T-cell (primary cell): ENCODE measurements at places on chromosomes 11 and 22. TPM values are rescaled to one million over a fixed set of nuclear protein-coding genes. Genes with fewer than 3 reads are reported as not detected.

- no peak for DNase-seq
Measured at GRCh38 chr22:38132136-38132535, 21.7 kb upstream of the BAIAP2L2 start.

- DNase-seq, result peak; percentile 23
Measured at GRCh38 chr22:45296628-45297297, 12.0 kb downstream of the UPK3A start.

DNA sequence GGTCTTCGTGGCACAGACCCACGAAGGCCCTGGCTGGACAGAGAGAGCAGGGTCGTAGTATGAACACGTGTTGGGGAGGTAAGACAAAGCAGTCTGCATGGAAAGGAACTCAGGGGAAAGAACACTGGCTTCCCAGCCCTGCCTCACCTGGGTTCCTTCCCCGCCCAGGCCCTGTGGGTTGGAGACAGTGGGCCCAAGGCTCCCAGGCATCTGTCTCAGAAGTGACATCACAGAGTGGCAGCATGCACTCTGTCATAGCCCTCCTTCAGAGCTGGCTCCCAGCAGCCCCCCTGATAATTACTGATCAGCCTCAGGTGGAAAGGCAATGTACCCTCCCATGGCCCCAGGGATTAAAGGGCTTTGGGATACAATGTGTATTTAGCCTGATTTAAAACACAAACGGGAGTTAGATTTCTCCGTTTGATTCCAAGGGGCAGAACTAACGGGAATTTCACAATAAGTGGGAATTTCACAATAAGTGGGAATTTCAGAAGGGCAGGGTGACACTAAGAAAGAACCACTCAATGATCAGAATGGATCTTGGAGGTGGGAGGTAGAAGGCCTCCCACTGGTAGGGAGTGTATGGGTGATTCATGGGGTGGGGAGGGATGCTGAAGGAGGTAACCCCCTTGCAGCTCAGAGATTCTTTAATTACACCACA lies 65.1 kb downstream of the SLC22A12 start:
- no peak for DNase-seq

DNA sequence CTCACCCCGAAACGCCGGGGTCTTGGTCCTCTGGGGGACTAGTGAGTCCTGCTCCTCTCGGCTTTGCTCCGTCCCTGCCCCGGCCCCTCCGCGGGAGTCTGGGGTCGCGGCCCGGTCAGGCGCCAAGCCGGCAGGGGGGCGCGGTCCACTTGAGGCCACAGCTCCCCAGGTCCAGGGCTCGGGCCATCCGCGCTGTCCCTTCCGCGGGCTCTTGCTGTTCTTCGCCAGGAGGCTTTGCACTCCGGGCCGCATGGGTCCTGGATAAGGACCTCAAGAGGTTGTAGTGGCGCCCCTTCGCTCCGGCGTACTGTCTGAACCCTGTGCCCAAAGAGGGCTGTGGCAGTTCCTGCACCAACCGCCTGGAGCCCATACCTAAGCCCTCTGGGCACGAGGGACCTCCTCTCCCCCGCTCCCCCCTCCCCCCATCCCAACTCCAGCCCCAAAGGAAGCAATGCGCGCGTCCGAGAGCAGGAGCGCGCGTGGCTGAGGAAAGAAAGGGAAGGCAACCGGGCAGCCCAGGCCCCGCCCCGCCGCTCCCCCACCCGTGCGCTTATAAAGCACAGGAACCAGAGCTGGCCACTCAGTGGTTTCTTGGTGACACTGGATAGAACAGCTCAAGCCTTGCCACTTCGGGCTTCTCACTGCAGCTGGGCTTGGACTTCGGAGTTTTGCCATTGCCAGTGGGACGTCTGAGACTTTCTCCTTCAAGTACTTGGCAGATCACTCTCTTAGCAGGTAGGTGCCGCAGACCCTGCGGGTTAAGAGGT lies at the start of gene ADM:
ADM (plus strand) TSS at position 579 of the 767 bp plus-strand sequence. CDS start 628 bp downstream, outside the sequence.
- no peak for DNase-seq

- no peak for DNase-seq
Measured at GRCh38 chr22:44291265-44291664, 21.5 kb downstream of the SHISAL1 start.

- no peak for DNase-seq
Measured at GRCh38 chr22:23891726-23892125, 2.5 kb upstream of the MIF start.

DNA sequence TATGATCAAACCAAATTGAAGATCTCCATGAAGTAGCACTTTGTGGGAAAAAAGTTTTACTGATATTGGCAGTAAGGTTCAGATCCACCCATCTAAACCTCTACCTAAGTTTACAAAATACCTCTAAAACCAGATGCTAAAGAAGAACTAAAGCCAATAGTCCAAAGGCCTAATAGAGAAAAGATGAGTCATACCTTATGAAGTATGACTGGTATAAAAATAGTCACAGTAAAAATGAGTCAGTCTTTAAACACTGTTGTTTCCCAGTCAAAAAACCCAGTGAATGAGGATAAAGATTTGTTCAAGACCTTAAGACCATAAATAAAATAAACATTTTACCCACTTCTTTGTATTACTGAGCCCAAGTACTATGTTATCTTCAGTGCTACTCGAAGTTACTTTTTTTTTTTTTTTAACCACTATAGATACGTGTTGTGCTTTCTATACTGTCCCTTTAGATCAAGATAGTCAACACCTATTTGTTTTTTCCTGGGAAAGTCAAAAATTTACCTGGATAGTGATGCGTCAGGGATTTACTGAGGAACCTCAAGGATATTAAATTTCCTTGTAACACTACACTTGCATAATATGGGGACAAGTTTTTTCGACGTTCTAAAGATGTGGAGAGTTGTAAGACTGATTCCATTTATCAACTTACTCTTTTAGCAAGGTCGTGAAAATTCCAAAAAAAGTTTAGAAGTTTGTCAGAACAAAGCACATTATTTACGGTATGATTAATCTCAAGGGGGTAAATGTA lies 87.3 kb downstream of the CCDC73 start:
- no peak for DNase-seq

DNA sequence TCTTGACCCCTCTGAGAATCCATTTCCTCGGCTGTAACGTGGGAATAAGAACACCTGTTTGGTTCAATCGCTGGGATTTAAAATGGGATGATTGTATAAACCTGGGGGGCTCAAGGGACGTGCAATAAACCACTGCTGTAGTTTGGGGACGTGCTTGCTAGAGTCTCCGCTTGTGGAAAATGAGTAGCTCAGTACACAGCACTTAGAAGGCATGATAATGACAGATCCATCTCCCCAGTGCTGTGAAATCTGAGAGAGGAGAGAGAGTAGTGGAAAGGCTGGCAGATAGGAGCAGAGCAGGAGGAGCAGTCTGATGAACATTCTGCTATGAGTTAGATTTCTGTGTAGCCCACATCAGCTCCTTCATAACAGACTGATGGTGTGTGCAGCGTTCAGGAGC lies 256.5 kb downstream of the MN1 start:
- DNase-seq, result no peak

- no peak for DNase-seq
Measured at GRCh38 chr22:17218341-17218740, 894 bp downstream of the ADA2 start.

DNA sequence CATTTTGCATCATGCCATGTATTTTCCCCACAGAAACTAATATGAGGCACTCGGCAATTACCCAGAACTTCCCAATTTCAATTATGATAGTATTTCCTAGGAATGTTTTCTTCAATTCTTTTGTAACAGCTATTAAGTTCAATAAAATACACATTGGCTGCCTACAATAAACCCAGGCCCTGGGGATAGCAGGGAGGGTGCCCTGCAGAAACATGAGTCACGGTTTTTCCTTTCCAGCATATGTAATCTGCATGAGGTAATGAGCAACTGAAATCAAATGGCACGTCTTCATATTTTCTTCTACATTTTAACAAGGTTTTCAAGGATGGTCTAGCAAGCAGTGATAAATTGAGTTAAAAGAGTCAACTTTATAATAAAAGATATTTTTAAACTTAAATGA lies 32.0 kb downstream of the GUCY1A2 start:
- no peak for DNase-seq

DNA sequence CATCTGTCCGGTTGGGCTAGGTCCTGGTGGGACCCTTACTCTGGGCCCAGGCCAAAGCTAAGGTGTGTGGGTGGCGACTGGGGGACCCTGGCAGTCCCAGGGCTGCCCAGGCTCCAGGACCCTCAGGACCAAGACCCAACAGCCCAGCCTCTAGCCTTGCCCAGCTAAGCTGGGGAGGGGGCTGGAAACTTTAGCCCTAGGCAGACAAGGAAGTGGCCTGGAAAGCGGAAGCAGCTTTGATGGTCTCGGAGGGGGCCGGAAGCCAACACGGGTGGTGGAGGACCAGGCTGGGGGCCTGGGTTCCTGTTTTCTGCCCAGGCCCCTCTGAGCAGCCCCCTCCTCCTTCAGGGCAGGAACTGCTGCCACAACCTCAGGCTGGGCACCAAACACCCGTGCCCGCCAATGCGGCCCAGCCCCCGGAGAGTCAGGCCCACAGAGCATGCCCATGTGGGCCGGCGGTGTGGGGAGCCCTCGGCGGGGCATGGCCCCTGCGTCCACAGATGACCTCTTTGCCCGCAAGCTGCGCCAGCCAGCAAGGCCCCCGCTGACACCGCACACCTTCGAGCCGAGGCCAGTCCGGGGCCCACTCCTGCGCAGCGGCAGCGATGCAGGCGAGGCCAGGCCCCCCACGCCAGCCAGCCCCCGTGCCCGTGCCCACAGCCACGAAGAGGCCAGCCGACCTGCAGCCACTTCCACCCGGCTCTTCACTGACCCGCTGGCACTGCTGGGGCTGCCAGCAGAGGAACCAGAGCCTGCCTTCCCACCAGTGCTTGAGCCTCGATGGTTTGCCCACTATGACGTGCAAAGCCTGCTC lies 2.8 kb downstream of the SIPA1 start:
- DNase-seq, result peak; percentile 28

GRCh38 chr11:72157131-72157530 lies 21.6 kb downstream of the FOLR3 start:
- DNase-seq, result no peak

DNA sequence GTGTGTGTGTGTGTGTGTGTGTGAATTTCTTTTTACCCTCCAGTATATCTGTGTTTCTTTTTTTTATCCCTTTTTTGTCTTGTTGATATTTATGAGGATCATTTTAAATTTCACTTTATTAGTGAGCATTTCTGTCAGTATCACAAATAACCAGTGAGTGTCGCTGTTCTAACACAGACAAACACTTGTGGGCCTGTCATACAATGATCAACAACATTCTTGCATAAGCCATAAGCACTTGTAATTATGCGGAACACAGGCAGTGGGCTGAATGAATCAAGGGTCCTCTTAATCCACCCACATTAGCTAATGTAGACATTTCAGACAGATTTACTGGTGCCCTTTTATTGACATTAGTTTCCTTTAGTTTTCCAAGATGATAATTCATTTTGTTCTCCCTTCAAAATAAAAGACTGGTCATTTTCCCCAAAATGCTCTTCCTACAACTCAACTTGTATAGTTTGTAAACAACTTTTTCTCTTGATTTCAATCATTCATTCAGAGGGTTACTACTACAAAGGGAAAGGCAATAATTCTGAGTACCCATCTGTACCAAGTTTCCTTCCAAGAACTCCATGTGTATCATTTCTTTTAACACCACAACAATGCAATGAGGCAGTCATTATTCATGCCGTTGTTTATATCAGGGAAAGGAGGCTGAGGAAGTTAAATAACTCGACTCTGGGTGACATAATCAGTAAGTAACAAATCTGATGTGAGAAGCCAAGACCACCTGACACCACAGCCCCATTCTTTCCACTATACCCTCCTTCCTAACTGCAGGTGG lies 34.5 kb upstream of the ANO3 start:
- DNase-seq, result no peak

GRCh38 chr11:118216621-118217481 lies 8.0 kb downstream of the JAML start:
- no peak for DNase-seq

- DNase-seq, result no peak
Measured at GRCh38 chr11:34856251-34856650, 59.9 kb downstream of the APIP start.

DNA sequence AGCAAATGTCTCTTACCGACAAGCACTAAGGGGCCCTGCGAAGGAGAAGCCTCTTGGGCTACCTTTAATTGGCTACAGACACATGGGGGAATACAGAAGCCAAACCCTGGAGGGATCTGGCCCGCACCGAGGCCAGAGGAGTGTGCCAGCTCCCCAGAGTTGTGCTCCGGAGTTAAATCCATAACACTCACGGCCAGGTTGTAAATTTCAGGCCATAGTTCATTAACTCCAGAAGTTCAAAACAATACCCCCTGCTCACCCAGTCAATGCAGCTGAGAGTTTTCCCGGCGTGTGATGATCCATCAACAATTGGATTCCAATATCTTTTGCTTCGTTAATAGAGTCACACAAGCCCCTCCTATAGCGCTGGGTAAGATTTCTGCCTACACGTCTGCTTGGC lies 371.5 kb downstream of the NXPE2 start:
- DNase-seq, result no peak

DNA sequence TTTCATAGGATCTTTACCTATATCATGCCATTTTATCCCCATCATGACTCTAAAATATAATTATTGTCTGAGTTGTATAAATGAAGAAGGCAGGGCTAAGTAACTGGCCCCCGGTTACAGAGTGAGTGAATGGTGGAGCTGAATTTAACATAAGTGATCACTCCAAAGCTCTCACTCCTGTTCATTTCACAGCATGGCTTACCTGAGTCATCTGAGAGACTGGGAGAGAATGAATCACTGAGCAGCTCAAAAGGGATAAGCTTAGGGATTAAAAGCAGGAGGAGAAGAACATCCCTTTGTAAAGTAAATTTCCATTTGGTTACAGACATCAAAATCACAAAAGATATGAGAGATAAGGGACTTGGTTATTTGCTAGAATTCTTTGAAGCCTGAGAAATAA lies 294.0 kb upstream of the CTSC start:
- DNase-seq, result no peak

DNA sequence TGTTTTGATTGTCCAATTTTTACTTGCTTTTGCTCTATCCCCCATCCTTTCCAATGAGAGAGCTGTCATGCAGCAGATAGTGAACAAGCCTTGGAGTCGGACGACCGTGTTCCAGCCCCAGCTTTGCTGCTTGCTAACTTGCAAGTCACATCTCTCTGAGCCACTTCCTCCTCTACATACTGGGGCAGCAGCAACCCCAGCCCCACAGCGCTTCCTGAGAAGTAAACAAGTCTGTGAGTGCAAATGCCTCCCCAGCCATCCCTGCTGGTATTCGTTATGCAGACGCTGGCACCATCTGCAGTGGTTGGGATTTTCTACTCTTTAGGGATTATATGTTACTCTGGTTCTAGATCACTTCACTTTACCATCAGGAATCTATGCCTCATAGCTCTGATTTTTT lies 35.0 kb downstream of the TPBGL start:
- peak; percentile 72 for DNase-seq

GRCh38 chr11:103326070-103326794 lies 217.0 kb downstream of the DYNC2H1 start:
- DNase-seq, result no peak

GRCh38 chr22:21837248-21837979 lies 30.0 kb downstream of the MAPK1 start:
- no peak for DNase-seq

- DNase-seq, result no peak
Measured at GRCh38 chr11:6654281-6655019, 1.2 kb downstream of the DCHS1 start.

Gene MYBPC3
- not detected for total RNA-seq

Gene ST14
- 0.53 TPM for total RNA-seq

Gene SYT9
- not detected for total RNA-seq

Gene OR52D1
- total RNA-seq, result not detected

Gene PHF21B
- not detected for total RNA-seq

Gene TESMIN
- total RNA-seq, result 8.3 TPM

Gene GGTLC2
- total RNA-seq, result not detected

Gene TIMP3
- 0.07 TPM for total RNA-seq

Gene HBG2
- not detected for total RNA-seq

Gene LSP1
- 355 TPM for total RNA-seq

Gene ADORA2A
- 30.1 TPM for total RNA-seq

Gene SCO2
- 5.6 TPM for total RNA-seq

Gene RCOR2
- 0.10 TPM for total RNA-seq
